ENCODE measurements at places on chromosomes 3 and 15.
A peak's percentile ranks its signal among the peaks of the same experiment; 100 is the strongest.

- DNase-seq = no peak
These were observed 414.6 kb upstream of the TBL1XR1 start for GRCh38 chr3:177611752-177612334.

DNA sequence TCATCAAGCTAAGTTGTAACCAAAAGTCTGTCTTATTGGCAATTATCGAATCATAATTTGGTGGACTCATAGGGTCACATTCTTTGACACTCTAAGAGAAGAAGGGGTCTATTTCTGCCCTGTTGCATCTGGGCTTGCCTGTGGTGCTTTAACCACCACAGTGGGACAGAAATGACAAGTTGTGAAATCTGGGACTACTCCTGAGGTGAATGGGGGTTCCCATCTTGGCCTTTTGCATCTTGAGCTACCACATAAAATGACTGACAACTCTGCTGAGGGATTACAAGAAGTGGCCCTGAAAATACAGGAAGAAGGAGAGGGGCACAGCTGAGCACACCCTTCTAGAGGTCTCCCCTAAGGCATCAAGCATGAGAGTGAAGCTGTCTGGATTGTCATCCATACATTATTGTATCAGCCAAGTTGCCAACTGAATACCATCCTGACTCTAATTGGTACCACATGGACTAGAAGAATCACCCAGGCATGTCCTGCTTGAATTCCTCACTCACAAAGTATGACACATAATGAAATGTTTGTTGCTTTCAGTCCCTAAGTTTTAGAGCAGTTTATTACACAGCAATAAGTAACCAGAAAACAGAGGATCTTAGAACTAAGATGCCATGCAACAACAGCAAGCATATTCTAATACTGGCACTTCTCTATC lies 306.5 kb downstream of the ROBO1 start:
- no peak for DNase-seq

GRCh38 chr3:152190636-152191183 lies 78.0 kb upstream of the MBNL1 start:
- DNase-seq = no peak

- no peak for DNase-seq
These were observed 23.0 kb downstream of the TLNRD1 start for GRCh38 chr15:81023483-81024264.

GRCh38 chr15:95108673-95109072 lies 877.3 kb downstream of the MCTP2 start:
- no peak for DNase-seq

- DNase-seq = no peak
These were observed at the start of gene DRD3 for GRCh38 chr3:114178770-114179368. Gene DRD3, minus strand, starts transcription at chr3:114179052. Its CDS starts 7,060 bp downstream, at chr3:114171992.

DNA sequence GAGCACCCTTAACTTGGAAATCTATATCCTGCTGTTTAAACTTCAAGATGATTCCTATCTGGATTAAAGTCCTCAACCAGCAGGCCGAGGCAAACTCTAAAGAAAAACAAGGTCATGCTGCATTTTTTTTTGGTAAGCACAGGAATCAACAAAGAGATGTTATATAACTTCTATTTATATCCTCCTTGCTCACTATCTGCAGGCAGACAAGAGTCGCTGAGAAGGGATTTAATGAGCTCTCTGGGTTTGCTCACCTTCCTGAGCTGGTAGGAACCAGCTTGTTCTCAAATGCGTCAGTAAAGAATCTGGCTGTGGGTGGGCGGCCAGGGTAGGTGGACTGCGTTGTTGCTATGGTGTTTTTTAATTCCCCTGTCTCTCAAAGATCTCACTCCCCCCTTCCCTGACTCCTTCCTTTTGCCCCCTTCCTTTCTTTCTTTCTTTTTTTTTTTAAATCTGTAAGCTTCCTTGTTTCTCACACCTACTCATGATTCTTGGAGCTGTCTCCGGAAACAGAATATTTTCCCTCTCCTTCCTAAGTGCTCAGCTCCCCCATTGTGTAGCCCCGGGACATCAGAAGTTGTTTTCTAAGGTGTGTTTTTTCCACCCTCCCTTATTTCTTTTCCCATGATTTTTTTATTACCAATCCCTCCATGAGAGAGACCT lies 228.8 kb upstream of the BHLHE40 start:
- DNase-seq = no peak

- DNase-seq = no peak
These were observed 21.6 kb downstream of the SEC61A1 start for GRCh38 chr3:128073807-128074206.

DNA sequence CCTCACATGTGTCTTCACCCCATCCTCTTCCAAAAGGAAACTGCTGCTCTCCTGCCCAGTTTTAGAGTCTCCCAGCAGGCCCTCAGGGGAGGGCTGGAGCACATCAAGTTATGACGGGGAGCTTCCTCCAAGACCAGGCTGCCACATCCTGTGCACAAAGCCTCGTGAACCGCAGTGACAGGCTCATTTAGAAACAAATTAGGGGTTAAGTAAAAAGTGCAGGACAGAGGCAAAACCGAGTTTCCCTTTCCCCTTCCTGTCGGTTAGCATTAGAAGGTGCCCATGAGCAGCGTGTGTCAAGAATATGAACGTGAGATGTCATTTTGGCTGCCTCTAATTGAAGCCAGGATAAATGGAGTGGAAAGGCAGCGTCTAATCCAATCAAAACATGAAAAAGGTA lies 199.7 kb downstream of the ARRDC4 start:
- DNase-seq = peak; percentile 7

GRCh38 chr15:72979791-72980190 lies 72.5 kb upstream of the NEO1 start:
- no peak for DNase-seq

DNA sequence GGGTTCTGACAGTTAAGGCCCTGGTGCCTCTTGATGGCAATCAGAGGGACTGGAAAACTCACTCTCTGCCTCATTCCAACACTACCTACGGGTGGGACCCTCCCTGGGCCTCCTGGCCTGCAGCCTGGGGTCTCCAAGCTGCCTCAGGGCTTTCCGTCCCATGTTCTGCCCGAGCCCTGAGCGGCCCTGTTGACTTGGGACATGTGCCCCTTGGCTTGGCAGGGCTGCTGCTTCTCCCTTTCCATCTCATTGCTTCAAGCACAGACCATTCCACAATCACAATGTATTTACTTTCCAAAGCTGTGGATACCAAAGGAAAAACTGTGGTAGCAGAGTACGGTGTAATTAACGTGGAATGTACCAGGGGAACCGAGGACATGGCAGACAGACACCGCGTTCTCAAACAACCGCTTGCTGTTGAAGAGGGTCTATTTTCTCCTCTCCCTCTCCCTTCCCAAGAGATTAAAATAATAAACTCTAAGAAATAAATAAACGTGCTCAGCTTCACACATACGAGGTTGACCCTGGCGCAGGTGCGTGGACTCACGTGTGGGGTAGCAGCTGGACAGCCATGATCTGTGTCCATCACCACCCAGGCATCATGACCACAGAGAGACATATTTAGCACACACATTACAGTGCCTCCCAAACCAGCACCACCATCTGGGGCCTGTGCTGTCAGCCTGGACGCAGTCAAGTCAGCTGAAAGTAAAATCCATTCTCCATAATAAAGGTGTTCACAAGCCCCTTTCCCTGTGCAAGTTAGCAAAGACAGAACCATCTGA lies 172.0 kb downstream of the XXYLT1 start:
- DNase-seq = no peak

DNA sequence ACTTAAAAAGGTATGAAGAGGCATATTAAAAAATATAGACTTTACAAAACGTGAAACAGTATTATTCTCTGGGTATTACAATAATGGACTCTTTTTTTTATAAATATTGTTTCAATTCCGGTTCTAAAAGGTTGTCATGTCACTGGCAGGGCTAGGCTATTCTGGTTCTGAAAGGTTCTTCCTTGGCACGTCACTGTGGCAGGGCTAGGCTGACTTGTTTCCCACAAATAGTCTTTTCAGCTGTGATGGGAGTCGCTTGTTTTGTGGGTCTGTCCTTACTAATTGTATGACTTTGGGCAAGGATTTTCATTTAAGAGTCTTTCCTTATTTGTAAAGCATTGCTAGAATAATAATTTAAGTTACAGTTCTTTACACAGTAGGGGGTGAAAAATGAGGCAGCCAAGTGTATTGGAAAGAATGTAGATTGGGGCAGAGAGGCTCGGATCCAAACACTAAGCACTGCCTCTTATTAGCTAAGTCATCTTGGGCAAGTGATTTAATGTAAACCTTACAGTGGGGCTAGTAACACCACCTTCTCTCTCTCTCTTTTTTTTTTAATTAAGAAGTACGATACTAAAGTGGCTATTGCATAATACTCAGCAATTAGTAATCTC lies 12.4 kb upstream of the MELTF start:
- DNase-seq = no peak

DNA sequence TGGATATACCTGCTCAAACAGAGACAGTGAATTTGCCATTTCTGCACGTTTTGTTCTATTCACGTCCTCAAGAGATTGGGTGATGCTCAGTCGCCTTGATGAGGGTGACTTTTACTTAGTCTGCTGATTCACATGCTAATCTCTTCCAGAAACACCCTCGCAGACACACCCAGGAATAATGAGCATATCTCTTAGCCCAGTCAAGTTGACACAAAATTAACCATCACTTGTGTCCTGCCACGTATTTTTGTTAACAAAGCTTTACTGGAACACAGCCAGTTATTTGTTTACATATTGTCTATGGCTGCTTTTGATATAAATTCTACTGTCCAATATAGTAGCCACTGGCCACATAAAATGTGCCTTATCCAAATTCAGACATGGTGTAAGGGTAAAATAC lies 218.3 kb downstream of the FHIT start:
- no peak for DNase-seq

- no peak for DNase-seq
These were observed 874 bp downstream of the ZNF662 start for GRCh38 chr3:42906848-42907183.

DNA sequence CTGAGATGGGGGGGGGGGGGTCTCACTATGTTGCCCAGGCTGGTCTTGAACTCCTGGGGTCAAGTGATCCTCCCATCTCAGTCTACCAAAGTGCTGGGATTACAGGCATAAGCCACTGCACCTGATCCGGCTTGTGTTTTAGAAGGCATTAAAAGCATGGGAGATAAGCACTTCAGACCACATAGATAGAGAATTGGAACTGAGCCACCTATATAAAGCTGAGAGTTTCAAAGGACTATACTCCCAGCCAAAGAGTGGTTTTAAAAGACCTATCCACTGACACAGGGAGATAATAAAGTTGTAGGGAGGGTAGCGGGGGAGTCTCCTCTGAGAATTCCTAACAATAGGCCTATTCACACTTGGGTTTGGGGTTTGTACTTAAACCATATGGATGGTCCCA lies 34.8 kb downstream of the DENND4A start:
- no peak for DNase-seq

- no peak for DNase-seq
These were observed 3.8 kb upstream of the IRAK2 start for GRCh38 chr3:10160925-10161324.

GRCh38 chr15:67035886-67036285 lies 29.5 kb upstream of the SMAD3 start:
- DNase-seq = no peak

DNA sequence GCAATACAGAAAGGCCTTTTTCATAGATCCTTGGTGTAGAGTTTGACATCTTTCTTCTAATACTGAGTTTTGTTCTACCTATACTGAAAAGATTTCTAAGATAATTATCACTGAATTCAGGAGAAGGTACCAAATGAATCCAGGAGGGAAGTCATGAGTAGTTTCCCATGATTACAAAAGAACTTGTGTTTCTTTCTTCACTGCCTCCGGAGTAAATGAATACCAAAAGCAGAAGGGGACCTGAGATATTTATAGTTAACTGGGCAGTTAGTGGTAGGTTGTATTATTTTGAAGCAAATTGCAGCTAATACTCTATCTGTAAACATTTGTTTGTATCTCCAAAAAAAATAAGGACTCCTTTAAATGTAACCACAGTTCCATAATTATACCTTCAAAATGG lies 175.4 kb downstream of the SUCNR1 start:
- DNase-seq = no peak

GRCh38 chr3:32420126-32421038 lies 28.7 kb downstream of the CMTM7 start:
- DNase-seq = no peak

GRCh38 chr3:71647751-71648150 lies 64.2 kb upstream of the FOXP1 start:
- no peak for DNase-seq

DNA sequence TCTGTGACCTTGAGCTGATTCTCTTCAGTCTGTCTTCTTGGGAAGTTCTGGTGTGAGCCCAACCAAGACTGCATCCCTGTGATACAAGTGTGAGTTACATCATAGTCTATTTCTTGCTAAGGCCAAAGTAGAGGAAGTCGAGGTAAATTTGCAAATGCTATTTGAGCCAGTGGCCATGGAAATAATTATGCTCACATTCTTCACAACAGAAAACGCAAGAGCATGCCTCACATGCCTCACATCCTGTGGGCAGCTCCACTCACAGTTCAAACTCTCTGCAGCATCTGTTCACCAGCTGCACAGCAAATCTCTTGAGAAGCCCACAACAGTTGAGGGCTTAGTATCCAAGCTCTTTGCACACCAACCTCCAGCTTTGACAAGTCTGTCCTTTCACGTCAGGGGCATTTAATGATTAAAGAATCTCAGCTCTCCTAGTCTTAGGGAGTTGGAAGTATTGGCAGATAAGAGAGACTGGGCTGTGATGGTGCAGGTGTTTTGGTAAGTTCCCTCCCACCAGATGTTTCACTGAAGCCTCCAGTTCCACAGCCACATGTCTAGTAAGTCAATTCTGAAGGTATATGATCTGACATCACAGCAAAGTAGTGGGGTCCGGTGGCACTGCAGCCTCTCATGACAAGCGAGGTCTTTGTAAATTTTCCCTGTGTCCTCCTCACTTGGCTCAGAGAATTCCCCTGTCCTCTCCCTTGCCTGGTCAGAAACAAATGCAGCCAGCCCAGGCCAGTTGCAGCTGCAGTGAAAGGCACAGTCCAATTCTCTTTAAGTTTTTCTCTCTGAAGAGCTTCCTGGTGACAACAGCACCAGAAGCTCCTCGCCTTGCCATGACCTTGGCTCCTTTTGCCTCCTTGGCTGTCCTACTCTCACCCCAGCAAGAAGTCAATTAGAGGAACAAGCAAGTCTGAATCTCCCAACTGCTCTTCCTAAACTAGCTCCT lies 166.1 kb downstream of the SSR3 start:
- DNase-seq = no peak

GRCh38 chr3:52015438-52016228 lies 19.9 kb upstream of the RPL29 start:
- DNase-seq = no peak

GRCh38 chr3:69292185-69292584 lies 93.7 kb downstream of the FRMD4B start:
- no peak for DNase-seq
